Left ventricle myocardium superior (tissue), 1 donor: ENCODE measurements at places on chromosomes 3 and 15. TPM values are rescaled to one million over a fixed set of nuclear protein-coding genes. Genes with fewer than 3 reads are reported as not detected.

LEKR1 gene
- 0.62 TPM for total RNA-seq

GOLGA6A gene
- total RNA-seq, result not detected

LRTM1 gene
- total RNA-seq, result not detected

EMC7 gene
- 58.7 TPM for total RNA-seq

COL6A6 gene
- total RNA-seq, result 1.6 TPM

TMCO5A gene
- not detected for total RNA-seq

NUDT16 gene
- total RNA-seq, result 26.0 TPM

SAMD7 gene
- not detected for total RNA-seq

CISH gene
- 10.2 TPM for total RNA-seq

MKRN3 gene
- total RNA-seq, result 0.72 TPM

NUP210 gene
- 3.9 TPM for total RNA-seq

MEIS2 gene
- 44.9 TPM for total RNA-seq

SLC38A3 gene
- 10.4 TPM for total RNA-seq

DLEC1 gene
- total RNA-seq, result 1.1 TPM

PYGO1 gene
- 7.8 TPM for total RNA-seq

LMAN1L gene
- total RNA-seq, result 23.5 TPM

PLSCR5 gene
- not detected for total RNA-seq

EPHB1 gene
- total RNA-seq, result 1.8 TPM

MGLL gene
- 94.3 TPM for total RNA-seq

MINDY4B gene
- total RNA-seq, result not detected

HYAL1 gene
- total RNA-seq, result 70.0 TPM

FBXW12 gene
- not detected for total RNA-seq

TSEN2 gene
- 23.1 TPM for total RNA-seq

ARMC8 gene
- total RNA-seq, result 34.0 TPM

MEF2A gene
- total RNA-seq, result 160 TPM

COL8A1 gene
- 12.0 TPM for total RNA-seq

PP2D1 gene
- total RNA-seq, result not detected

C3orf22 gene
- not detected for total RNA-seq

MME gene
- 3.9 TPM for total RNA-seq

GPR62 gene
- total RNA-seq, result 0.15 TPM

RGMA gene
- 27.0 TPM for total RNA-seq

THSD4 gene
- 80.7 TPM for total RNA-seq

SMCO1 gene
- 110 TPM for total RNA-seq

COMMD2 gene
- 16.8 TPM for total RNA-seq

LSAMP gene
- 19.9 TPM for total RNA-seq

ATP13A5 gene
- total RNA-seq, result not detected

CACNA1D gene
- total RNA-seq, result 1.0 TPM

IGSF10 gene
- total RNA-seq, result 1.9 TPM

RARB gene
- 22.8 TPM for total RNA-seq

ADGRG7 gene
- not detected for total RNA-seq

PLA2G4D gene
- total RNA-seq, result not detected

PIGZ gene
- 2.8 TPM for total RNA-seq

ARRDC4 gene
- total RNA-seq, result 15.8 TPM

MORC1 gene
- not detected for total RNA-seq

BSN gene
- 0.30 TPM for total RNA-seq

ITIH4 gene
- total RNA-seq, result 4.1 TPM

IMPG2 gene
- total RNA-seq, result 0.20 TPM

PLA2G4F gene
- 5.2 TPM for total RNA-seq

MSL2 gene
- 23.2 TPM for total RNA-seq

GHSR gene
- total RNA-seq, result not detected

LRRIQ4 gene
- total RNA-seq, result not detected

LRRC31 gene
- total RNA-seq, result not detected

FOXB1 gene
- not detected for total RNA-seq

PYDC2 gene
- not detected for total RNA-seq

NIT2 gene
- 47.3 TPM for total RNA-seq

SLC6A1 gene
- total RNA-seq, result 0.62 TPM

PPP1R14D gene
- total RNA-seq, result not detected
